ENCODE measurements at places on chromosomes 12 and 14. TPM values are rescaled to one million over a fixed set of nuclear protein-coding genes. Genes with fewer than 3 reads are reported as not detected.

The FSCB gene
- not detected for total RNA-seq

The OVCH1 gene
- total RNA-seq: not detected

The STXBP6 gene
- total RNA-seq: 1.7 TPM

The SH2B3 gene
- 46.4 TPM for total RNA-seq

The OLR1 gene
- total RNA-seq: 0.08 TPM

The AQP2 gene
- total RNA-seq: not detected

The SLC17A8 gene
- total RNA-seq: not detected

The BLTP3B gene
- total RNA-seq: 18.5 TPM

The NELL2 gene
- total RNA-seq: 0.85 TPM

The GPRC5A gene
- total RNA-seq: 3.5 TPM

The NCAPD2 gene
- 110 TPM for total RNA-seq

The HPD gene
- 0.28 TPM for total RNA-seq

The C12orf54 gene
- total RNA-seq: 2.6 TPM

The MAP1LC3B2 gene
- total RNA-seq: not detected

The SLC38A4 gene
- total RNA-seq: 0.23 TPM

The RASSF9 gene
- total RNA-seq: not detected

The ACYP1 gene
- 18.2 TPM for total RNA-seq

The NUP37 gene
- total RNA-seq: 58.8 TPM

The NXPH4 gene
- 0.26 TPM for total RNA-seq

The ZNF891 gene
- total RNA-seq: 0.74 TPM

The PLA2G1B gene
- 2.5 TPM for total RNA-seq

The TBX5 gene
- not detected for total RNA-seq

The PTPRR gene
- 0.27 TPM for total RNA-seq

The SELPLG gene
- total RNA-seq: 21.0 TPM

The TSHR gene
- not detected for total RNA-seq

The KCNMB4 gene
- 0.13 TPM for total RNA-seq

Data from GM12878 (cell line).